Stimulated activated CD4-positive, alpha-beta T cell treated with anti-CD3 and anti-CD28 coated beads, Interleukin-4, amount 100 ng/mL, for 1 hour (primary cell): ENCODE measurements at places on chromosomes 7 and 10.

DNA sequence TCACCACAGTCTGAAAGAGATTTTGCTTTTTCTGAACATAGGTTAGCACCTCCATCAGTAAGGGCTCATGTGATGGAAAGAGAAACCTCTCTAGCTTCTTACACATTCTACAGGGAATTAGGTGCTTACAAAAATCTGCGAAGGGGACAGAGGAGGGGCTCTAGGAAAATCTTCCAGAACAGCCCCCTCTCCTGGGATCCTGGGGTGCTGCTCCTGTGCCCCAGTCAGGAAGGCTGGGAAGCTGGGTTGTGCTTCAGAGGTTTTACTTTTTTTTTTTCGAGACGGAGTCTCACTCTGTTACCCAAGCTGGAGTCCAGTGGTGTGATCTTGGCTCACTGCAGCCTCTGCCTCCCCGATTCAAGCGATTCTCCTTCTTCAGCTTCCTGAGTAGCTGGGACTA lies 7.5 kb upstream of the FAM171A1 start:
- DNase-seq: no peak

GRCh38 chr10:118778727-118779126 lies 24.0 kb upstream of the CACUL1 start:
- DNase-seq: no peak

- DNase-seq: no peak
These were observed 15.9 kb downstream of the LRRC18 start for GRCh38 chr10:48923748-48924147.

DNA sequence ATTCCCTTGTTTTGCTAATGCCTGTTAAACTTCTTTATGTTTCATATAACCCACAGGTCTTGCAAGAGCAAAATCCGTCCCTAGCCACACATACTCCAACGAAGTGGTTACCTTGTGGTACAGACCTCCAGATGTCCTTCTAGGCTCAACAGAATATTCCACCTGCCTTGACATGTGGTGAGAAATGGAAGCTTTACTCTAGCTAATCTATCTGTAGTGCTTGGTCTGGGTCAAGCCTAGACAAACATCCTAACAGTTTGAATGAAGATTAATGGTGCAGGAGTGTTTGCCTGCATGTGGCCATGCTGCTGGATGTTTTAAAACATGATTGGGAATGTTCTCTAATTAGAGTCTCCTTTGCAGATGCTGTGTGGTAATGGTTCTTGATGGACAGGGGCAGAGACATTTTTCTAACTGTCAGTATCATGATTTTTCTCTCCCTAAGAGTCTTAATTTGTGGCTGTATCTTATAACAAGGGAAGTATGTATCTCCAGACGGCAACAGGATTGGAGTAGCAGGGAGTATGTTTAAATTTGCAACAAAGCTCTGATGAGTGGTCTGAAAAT lies 308.5 kb upstream of the FZD1 start:
- no peak for DNase-seq
